Activated effector memory CD4-positive, alpha-beta T cell treated with anti-CD3 and anti-CD28 coated beads, Interleukin-2, amount 50 U/mL, for 16 hours (primary cell): ENCODE measurements at places on chromosomes 3 and 15.

DNA sequence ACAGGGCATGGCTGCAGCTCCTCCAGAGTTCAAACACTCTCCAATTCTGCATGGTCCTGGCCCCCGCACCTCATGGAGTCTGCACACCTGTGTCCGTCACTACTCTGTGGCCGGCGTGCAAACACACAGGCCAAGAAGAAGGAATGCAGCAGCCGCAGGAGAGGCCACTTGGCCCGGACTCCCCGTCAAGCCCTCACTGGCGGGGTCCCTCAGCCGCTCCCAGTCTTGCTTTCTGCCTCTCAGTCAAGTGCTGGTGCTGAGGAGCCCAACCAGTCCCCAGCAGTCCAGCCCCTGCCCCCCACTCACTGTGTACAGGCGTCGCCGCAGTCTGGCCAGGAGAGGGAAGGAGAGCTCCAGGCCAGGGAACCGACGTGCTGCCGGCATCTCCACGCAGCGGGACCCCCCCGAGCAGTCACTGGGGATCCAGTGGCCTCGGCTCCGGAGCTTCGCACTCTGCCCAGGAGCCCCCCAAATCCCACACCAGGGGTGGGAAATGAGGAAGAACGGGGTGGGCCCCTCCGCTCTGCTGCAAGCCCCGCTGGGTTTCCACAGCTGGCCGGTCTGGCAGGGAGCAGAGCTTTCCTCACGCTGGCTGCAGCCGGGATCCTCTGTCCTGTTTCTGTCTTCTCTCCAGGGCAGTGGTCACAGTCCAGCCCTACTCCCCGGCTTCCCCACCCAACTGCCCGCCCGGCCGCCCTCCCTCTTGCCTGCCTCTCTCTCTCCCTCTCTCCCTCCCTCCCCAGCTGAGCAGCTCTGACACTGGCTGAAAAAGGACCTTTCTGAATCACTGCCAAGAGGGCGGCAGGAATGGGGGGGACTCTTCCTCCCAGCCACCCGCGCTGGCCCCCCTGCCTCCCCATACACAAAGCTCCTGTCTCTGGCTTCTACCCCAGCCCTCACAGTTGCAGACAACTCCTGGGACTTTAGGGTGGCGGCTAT lies 16.0 kb downstream of the TNK2 start:
- DNase-seq = no peak

- no peak for DNase-seq
These were observed 128.9 kb downstream of the TFG start for GRCh38 chr3:100838157-100838556.

DNA sequence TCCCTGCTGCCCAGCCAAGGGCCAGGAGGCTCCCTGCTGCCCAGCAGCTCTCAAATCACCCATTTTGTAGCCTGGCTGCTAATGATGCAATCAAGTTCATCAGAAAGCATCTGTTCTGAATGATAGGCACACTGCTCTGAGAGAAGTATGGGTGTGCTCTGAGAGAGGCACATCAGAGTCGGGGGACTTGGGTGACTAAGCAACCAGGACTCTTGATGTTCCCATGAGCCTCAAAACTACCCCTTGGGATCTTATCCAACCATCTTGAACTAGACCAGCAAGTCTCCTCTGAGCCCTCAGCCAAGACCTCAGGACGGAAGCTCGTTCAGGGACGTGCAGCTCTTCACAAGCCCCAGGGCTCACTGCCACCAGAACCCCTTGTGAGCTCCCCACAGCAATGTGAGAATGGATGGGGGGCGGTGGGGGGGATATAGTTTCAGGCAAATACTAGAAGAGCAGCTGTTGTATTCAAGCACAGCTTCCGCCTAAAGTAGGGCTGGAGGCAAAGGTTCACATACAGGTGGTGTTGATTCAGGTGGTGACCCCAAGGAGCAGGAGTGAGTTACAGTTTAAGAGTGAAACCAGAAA lies 52.2 kb upstream of the HES1 start:
- no peak for DNase-seq

DNA sequence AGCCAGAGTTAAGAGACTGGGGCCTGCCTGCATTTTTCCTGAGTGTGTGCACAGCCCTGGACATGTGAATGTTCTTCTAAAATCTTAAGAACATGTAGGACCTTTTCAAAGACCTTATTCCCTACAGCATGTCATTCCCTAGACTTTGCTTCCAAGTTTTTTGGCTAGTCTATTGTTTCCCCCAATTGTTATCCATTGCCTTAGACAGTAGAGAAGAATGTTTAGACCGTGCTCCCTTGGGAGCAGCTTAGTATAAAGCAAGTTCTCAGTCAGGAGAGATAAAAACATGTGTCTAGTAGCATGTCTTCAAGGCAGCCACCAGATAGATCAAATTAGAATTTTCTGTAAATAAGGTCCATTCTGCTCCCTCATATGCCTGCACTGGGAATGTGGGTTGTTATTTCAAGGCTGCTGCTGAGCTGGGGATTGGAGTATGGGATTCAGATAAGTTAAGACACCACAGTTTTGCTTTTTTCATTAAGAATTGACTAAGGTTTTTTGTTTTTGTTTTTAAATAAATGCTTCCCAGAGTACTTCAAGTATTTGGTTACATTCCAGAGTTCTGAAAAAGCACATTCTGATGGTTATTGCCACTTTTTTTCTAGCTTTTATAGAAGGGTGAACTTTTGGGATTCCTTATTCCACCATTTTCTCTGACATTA lies 246.7 kb downstream of the RORA start:
- DNase-seq = no peak

GRCh38 chr3:12959838-12960378 lies 113.3 kb downstream of the IQSEC1 start:
- DNase-seq = no peak

- no peak for DNase-seq
These were observed 89.5 kb upstream of the TPM1 start for GRCh38 chr15:62953021-62953420.
